ENCODE measurements at places on chromosomes 4 and X.

- DNase-seq, result no peak
These were observed 35.2 kb downstream of the RNF175 start for GRCh38 chr4:153724606-153725005.

- no peak for DNase-seq
These were observed 47.2 kb downstream of the CLOCK start for GRCh38 chr4:55499495-55499894.

DNA sequence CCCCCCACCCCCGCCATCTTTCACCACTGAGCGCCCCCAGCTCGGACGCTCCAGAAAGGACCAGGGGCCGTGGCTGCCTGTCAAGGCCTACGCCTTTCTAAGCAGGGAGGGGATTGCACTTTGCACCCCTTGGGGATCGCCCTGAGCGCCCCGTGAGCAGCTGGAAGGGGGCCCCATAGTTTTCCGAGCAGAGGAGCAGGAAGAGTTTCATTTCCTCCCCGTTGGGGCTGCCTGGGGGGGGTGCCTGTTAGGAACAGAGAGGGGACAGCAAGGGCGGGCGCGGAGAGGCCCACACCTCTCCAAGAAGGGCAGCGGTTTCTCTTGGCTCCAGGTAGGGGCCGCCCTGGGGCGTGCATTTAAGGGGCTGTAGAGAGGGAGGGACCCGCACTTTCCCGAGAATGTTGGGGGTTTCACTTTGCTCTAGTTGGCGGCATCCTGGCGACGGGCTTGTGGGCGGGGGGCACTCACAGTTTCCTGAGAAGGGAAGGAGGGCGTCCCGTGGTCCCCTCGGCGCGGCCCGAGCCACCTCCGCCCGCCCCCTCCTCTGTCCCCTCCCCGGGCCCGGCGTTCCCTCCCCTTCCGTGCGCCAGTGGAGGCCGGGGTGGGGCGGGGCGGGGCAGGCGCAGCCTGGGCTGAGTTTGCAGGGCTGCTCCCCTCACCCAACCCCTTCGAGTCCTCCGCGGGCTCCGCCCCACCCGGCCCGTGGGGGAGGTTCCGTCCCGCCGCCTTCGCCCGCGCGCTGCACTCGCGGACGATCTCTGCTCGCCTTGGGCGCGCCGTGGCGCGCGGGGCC is 82.3 kb upstream of the CD99 start:
- no peak for DNase-seq

DNA sequence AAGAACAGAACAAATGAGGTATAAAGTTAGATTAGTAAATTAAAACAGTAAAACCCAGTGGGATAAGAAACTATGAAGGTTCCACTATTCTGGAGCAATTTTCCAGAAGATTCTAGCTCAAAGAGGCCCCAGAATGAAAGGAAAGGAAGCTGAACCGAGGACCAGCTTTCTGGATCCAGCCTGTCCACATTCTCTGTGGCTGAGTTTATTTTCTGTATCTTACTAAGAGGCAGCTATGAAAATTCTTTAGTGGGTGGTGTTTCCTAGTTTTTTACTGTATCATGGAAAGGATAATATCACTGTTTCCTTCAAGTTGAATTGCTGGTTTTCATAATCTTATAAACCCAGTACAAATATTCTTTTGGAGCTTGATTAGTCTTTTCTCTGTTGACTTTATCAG is 11.8 kb downstream of the DAPP1 start:
- DNase-seq, result no peak

DNA sequence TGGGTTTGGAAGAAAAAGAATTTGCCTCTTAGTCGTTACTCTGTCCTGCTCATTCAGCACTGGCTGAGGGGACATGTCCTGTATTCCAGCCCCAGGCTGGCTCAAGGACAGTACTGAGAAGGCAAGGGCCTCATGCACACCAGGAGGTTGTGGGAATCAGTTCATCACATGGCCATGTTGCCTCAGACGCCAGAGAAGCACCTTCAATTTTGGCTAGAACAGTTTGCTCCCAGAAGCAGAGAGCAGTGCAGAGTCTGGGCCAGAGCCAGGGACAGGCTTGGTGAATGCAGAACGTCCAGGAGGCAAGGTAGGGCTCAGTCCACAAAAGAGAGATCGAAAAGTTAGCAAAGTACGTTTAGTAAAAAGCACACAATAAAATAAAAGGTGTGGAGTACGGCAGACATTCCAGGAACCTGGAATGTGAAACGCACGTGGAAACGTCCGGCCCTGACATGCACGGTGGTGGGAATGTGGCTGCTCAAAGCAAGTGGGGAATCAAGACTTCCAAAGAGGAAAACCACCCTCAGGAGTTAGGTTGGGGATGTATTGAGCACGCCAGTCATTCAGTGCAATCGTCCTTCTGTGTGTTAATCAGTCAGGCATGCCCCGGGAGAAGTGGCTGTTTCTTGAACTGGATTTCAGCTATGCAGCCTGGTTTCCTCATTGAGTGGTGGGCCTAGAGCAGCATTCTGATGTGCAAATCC is 1.2 kb upstream of the SLC2A9 start:
- no peak for DNase-seq

- no peak for DNase-seq
These were observed 14.8 kb upstream of the PAQR3 start for GRCh38 chr4:78953769-78954666.

- no peak for DNase-seq
These were observed 205.9 kb downstream of the SOWAHB start for GRCh38 chr4:76691807-76692582.

GRCh38 chr4:146255463-146255862 is 41.1 kb downstream of the REELD1 start:
- no peak for DNase-seq

DNA sequence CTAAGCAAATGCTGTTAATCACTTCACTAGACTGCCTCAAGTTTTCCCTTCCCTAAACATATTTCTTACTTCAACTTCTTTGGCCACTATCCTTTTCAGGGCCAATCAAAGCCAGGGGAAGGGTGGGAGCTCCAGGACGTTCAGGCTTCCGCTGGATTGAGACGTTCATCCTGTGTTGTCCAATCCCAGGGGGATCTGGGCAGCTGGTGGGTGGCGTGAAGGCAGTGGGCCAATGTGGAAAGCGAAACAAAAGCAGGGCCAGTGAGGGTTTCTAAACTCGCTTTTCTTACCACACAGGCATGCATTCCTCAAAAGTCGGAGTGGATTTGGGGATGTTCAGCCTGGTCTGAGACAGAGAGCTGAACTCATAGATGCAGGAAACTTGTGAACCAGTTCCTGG is 7.6 kb downstream of the CXCL13 start:
- DNase-seq, result no peak

GRCh38 chr4:185254434-185254833 is 45.0 kb downstream of the SNX25 start:
- DNase-seq, result no peak

- DNase-seq, result no peak
These were observed 151.6 kb downstream of the GRIA2 start for GRCh38 chr4:157372154-157372553.

DNA sequence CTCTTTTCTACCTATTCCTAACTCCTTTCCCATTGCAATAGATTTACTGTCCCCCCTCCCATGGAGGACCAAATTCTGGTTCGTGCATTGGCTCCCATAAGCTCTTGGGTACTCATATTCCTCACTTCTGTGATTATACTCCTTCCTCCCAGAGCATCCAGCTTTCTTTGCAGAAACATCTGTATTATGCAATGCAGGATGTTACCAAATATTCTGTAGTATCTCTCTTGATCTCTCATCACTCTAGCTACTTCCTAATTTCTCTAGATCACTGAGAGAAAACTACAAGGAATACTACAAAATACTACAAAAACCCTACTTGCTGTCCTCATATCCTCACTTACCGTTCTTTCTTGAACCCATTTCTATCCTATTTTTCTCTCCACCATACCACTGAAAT is 395.9 kb upstream of the HS3ST1 start:
- no peak for DNase-seq

GRCh38 chr4:182219411-182220056 is 23.7 kb upstream of the TENM3 start:
- no peak for DNase-seq

GRCh38 chrX:39149761-39150160 is 348.5 kb downstream of the MID1IP1 start:
- no peak for DNase-seq

DNA sequence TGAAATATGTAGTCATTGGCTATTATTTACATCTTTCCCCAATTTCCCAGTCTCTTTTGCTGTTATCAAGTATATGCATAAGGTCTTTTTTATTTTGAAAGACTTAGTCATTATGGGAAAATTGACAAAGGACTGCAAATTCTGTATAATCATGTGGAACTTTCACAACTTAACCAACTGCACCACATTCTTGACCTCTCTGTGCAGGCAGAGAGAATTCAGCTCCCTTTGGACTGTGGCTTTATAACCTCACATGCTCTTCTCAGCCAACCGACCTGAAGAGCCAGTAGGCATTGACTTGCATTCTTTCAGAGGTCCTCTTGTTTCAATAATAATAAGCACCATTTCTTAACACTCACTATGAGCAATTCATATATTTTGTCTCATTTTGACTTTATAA is 66.9 kb downstream of the ANXA3 start:
- no peak for DNase-seq

DNA sequence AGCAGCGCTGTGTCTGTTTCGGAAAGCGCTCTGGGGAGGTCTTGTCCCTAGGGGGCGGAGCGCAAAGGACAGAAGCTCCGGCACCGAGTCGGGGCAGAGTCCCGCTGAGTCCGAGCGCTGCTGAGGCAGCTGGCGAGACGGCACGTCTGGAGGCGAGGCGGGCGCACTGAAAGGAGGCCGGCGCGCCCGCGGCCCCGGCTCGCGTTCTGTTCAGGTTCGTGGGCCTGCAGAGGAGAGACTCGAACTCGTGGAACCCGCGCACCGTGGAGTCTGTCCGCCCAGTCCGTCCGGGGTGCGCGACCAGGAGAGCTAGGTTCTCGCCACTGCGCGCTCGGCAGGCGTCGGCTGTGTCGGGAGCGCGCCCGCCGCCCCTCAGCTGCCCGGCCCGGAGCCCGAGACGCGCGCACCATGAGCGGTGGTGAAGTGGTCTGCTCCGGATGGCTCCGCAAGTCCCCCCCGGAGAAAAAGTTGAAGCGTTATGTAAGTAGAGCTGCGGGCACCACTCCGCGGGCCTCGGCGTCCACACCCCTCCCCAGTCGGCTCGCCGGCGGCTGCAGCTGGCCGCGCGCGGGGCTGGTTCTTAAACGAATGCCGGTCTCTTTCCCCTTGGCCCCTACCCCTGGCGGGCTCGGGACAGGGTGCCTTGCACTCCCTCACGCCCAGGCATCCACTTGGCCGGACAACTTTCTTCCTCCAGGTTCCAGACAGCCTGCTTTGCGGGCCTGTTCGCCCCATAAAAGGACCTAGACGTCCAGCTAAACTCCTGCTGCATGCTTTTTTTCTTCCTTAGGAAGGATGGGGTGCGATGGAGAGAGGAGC is at the start of gene GAB1:
Gene GAB1 (plus strand): TSS at position 96 of the 819 bp plus-strand sequence. CDS start 313 bp downstream, at position 409.
- no peak for DNase-seq

GRCh38 chr4:169158861-169159260 is 111.9 kb downstream of the SH3RF1 start:
- DNase-seq, result no peak

- no peak for DNase-seq
These were observed 103.5 kb downstream of the SLC4A4 start for GRCh38 chr4:71442336-71442735.

GRCh38 chr4:140926672-140927071 is 170.5 kb upstream of the TBC1D9 start:
- DNase-seq, result no peak

GRCh38 chr4:114488301-114488982 is 110.2 kb upstream of the UGT8 start:
- DNase-seq, result no peak

DNA sequence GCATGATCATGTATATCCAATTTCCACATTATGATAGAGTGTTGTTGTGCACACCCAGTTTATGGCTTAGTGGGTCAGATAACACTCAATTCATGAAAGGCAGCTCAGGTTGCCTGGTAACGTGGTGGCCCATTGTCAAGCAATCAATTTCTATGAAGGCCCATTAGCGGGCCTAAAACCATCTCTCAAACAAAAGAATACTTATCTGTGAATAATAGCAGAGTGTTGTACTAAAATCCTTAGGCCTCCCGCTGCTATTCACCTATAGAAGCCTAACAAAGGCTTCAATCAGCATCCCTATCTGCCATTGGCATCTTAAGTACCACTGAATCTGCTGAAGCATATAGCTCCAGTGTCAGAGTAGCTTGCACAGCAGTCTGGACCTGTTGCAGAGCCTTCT is 849.6 kb upstream of the POU3F4 start:
- no peak for DNase-seq

- DNase-seq, result no peak
These were observed 132.0 kb downstream of the CPZ start for GRCh38 chr4:8724436-8725070.

GRCh38 chr4:135598151-135598550 is 1396.6 kb upstream of the PABPC4L start:
- no peak for DNase-seq

- DNase-seq, result no peak
These were observed 89.9 kb upstream of the TLR2 start for GRCh38 chr4:153594210-153594609.

DNA sequence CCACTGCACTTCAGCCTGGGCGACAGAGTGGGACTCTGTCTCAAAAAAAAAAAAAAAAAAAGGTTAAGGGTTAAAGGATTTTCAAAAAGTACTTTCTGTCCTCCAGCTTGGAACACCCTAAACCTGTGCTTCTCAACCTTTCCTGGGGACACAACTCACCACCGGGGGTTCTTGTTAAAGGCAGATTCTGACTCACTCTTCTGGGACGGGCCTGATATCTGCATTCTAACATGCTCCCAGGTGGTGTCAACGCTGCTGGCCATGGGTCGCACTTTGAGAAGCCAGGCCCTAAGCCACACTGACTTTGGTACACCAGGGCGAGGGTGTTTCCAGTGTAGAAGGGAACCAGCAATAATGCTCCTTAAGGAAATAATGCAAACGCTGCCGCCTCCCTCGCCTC is 46.1 kb downstream of the AFAP1 start:
- DNase-seq, result no peak

DNA sequence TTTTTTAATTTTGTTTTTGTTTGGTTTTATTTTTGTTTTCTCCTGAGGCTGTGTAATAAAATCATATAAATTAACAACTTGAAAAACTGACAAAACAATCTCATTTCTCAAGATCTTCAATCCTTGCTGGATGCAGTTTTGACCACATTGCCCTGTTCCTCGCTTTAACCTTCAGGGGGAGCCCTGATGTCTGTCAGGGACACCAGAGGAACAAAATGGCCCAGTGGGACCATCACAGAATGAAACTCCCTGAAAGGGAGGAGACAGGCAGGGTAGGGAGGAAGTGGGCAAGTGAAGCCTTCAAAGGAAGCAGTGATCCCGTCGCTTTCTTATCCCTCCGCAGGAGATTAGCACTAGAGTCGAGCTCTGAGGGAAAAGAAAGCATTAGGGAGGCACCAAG is 274.9 kb upstream of the LDB2 start:
- no peak for DNase-seq

GRCh38 chr4:142353149-142353738 is 492.9 kb downstream of the INPP4B start:
- DNase-seq, result no peak

GRCh38 chr4:137454767-137455166 is 77.5 kb downstream of the PCDH18 start:
- DNase-seq, result no peak

- DNase-seq, result no peak
These were observed 207.7 kb upstream of the PRPS2 start for GRCh38 chrX:12583543-12583942.
